ENCODE measurements at places on chromosomes 5 and 9. TPM values are rescaled to one million over a fixed set of nuclear protein-coding genes. Genes with fewer than 3 reads are reported as not detected.
A peak's percentile ranks its signal among the peaks of the same experiment; 100 is the strongest.

DNA sequence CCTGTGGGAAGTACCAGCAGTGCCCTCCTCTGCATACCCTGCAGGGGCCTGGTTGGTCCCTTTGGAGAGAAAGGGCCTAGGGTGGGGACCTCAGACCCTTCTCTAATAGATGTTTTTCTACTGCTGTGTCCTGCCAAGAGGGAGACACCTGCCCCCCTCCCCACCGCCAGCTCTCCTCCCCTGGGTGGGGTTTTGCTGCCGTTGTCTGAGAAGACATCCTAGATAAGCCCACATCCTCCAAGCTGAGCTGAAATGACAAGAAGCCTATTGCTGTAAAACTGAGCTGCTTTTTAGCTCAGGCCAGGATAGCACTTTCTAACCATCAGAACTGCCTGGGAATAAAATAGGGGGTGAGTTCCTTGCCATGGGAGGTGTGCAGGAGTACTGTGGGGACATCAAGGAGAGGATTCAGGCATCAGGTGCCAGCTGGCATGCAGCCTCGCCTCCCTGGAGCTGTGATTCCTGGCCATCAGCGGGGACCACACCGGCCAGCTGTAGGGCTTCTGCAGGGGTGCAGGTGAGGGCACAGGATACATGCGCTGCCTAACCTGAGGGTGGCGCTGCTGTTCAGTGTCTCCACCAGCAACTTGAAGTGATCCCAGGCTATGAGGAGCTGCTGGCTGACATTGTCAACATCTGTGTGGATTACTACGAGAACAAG lies 37.9 kb downstream of the CYFIP2 start:
- H3K36me3 ChIP-seq, result peaks cover 68% of the 10 kb centered on the region
- no peak overlapping the region for H3K4me3 ChIP-seq
- peaks cover 72% of the 10 kb centered on the region for H3K4me1 ChIP-seq
- peak; percentile 82 for DNase-seq
- peak overlapping the region; percentile 81 for H3K27ac ChIP-seq
- H3K27me3 ChIP-seq, result no peaks in the 10 kb centered on the region

DNA sequence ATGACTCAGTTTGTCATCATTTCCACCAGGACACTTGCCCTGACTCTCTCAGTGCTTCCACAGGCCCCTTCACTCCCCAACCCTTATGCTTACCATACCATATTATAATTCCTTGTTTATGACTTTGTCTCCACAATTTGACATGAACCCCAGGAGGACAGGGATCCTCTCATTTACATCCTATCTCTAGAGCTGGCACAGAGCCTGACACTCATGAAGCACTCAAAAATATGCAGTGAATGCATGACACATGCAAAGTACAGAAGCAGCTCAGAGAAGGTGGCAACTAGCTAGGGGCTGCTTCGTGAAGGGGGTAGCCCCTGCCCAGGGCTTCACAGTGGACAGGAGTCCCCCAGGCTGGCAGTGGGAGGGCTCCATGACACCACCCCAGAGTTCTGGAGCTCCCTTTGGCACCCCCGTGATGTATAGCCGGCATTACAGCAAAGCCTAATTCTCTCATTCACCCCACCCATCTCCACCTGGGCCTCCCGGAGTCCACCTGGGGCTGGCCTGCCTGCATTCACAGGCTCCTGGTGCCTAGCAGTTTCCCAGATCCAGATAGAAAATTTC lies 112.0 kb upstream of the SPOCK1 start:
- H3K27me3 ChIP-seq, result no peaks in the 10 kb centered on the region
- DNase-seq, result no peak
- H3K4me1 ChIP-seq, result peaks cover 5% of the 10 kb centered on the region
- no peak overlapping the region for H3K4me3 ChIP-seq

Gene AGXT2
- total RNA-seq, result not detected

Gene KCNN2
- not detected for total RNA-seq
